ENCODE measurements at places on chromosomes 6 and 20.

- DNase-seq: no peak
- no peaks in the 10 kb centered on the region for H3K36me3 ChIP-seq
- H3K4me3 ChIP-seq: no peak overlapping the region
- no peaks in the 10 kb centered on the region for H3K4me1 ChIP-seq
- no peak overlapping the region for H3K27ac ChIP-seq
- no peaks in the 10 kb centered on the region for H3K27me3 ChIP-seq
These were observed 7.3 kb upstream of the RIMS1 start for GRCh38 chr6:71879016-71879415.

DNA sequence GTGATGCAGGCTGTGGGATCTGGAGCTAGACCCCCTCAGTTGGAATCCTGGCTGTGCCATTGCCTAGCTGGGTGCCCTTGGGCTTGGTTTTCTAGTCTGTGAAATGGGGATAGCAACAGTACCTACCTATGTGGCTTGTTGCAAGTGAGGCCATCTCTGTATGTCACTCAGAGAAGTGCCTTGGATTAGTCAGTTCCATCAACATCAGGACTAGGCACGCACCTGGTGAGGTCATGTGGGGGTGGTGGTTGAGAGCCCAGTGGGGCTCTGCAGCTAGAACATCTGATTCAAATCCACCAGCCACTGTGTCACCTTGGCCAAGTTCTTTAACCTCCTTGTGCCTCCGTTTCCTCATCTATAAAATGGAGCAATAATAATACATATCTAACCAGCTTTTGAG lies 12.5 kb downstream of the TCF15 start:
- no peak for DNase-seq
- no peaks in the 10 kb centered on the region for H3K4me1 ChIP-seq
- H3K4me3 ChIP-seq: no peak overlapping the region
- H3K27me3 ChIP-seq: no peaks in the 10 kb centered on the region
- H3K27ac ChIP-seq: no peak overlapping the region

DNA sequence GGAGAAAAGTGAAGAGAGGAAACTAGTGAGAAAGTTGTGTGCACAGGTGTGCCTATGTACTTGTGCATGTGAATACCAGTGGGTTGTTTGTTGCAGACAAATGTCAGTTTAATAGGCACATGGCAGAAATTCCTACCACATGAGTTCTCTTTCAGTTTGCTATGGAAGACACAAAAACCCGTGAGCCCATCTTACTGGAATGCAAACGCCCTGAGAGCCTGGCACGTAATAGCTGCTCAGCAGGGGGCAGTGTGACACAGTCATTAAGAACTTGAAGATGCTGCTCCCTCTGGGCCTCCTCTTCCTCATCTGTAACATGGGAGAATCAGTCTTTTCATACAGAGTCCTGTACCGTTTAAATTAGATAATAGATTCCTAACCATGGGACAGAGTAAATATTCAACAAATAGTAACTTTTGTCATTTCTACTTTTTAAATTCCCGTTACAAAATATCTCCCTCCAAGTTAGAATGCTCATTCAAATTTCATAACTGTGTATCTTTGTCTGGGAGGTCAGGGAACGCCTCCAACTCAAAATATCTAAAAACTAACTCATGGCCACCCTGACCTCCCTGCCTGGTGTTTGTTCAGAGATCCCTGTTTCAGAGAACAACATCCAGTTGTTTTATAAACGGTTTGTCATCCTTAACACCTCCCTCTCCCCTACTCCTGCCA lies 802.9 kb downstream of the MAFB start:
- H3K36me3 ChIP-seq: no peaks in the 10 kb centered on the region
- DNase-seq: peak; percentile 83
- H3K4me1 ChIP-seq: peaks cover 9% of the 10 kb centered on the region
- H3K27ac ChIP-seq: 0 out of 2 replicates have a peak overlapping the region, but pooled peaks have one; percentile 6
- no peaks in the 10 kb centered on the region for H3K27me3 ChIP-seq

GRCh38 chr6:104014163-104014959 lies 845.4 kb downstream of the HACE1 start:
- H3K4me1 ChIP-seq: no peaks in the 10 kb centered on the region
- no peaks in the 10 kb centered on the region for H3K36me3 ChIP-seq
- no peak for DNase-seq
- no peaks in the 10 kb centered on the region for H3K27me3 ChIP-seq
- H3K27ac ChIP-seq: no peak overlapping the region

Data from SJSA1 (cell line).